T-helper 1 cell (primary cell): ENCODE measurements at places on chromosomes 2 and 18.

DNA sequence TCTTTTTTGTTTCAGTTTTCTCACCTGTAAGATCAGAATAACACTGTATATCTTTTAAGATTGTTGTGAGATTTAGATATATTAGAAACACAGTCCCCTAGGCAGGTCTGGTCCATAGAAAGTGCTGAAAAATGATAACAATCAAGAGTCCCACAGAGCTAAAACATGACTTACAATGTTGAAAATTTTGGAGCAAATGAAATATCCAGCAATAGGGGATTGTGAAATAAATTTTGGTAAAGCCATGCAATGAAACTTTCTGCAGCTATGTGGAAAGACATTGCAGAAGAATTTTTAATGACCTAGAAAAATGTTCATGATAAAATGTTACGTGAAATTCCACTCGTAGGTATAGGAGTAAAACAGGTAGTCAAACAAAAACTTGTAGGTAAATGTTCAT is 127.6 kb upstream of the SERPINE2 start:
- DNase-seq, result no peak

DNA sequence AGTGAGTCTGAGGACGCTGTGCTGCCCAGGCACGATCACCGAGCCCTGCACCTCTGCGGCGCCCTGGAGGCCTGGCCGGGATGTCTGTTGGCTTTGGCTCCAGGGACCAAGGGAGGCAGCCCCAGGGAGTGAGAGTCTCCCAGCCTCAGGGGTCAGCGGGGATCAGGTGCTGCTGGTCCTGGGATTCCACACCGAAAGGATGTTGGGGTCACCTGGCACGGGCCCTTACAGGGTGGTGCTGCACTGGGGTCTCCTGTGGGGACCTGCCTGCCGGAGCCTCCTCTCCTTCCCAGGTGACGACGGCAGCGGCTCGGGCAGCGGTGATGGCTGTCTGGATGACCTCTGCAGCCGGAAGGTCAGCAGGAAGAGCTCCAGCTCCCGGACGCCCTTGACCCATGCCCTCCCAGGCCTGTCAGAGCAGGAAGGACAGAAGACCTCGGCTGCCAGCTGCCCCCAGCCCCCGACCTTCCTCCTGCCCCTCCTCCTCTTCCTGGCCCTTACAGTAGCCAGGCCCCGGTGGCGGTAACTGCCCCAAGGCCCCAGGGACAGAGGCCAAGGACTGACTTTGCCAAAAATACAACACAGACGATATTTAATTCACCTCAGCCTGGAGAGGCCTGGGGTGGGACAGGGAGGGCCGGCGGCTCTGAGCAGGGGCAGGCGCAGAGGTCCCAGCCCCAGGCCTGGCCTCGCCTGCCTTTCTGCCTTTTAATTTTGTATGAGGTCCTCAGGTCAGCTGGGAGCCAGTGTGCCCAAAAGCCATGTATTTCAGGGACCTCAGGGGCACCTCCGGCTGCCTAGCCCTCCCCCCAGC is 30.5 kb downstream of the GPC1 start:
- DNase-seq, result no peak

DNA sequence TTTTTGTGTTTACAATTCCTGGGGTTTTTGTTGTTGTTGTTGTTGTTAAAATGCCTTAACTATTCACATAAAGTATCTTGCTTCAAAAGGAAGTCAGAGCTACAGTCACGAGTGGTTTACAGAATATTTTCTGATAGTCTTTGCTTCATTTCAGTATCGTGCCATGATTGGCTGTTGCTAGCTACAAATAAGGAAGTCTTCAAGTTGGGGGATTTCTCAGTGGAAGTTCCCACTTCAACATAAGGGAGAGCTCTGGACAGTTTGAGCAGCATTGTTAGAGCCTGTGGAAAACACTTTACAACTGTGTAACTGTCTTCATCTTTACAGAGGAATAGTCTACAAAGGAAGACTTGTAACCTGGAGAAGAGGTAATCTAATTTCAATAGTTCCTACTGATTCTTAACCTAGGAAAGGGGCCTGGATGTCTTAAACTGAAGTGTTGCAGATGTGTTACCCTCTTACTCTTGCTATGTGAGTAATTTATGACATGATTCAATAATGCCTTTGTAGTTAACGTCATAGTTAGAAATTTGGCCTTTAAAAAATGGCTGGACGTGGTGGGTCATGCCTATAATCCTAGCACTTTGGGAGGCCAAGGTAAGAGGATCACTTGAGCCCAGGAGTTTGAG is 23.4 kb upstream of the TANK start:
- peak; percentile 45 for DNase-seq

DNA sequence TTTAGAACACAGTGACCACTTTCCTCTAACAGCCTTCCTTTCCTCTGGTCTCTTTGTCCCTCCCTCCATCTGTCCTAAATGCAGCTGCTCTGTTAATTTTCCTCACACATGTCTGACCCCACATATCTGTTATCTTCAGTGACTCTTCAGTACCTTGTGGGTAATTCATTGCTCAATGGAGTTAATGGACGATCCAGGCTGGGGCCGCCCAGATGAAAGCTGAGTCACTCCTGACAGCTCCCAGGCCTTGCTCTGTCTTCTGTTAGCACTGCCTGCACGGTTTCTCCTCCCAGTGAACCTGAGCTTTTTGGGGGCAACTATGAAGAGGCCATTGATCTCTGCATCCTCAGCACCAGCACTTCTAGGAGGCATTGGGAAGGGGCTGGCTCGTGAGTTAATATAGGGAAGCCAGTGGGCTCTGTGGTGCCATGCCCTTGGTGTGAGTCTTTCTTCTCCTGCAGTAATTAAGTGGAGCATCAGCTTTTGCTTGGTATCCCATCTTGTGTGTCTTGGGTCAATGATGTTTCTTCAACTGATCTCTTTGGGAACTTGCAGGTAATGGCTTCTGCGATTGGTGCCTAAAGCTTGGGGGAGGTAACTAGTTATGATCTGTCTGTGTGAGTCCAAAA is 67.3 kb downstream of the SNORC start:
- DNase-seq, result no peak

GRCh38 chr18:66280470-66280869 is 323.4 kb downstream of the CDH19 start:
- no peak for DNase-seq

GRCh38 chr2:219002395-219003266 is 9.4 kb upstream of the CRYBA2 start:
- DNase-seq, result no peak

- DNase-seq, result no peak
Observed at GRCh38 chr2:142037744-142038143, 93.1 kb downstream of the LRP1B start.

- DNase-seq, result no peak
Observed at GRCh38 chr2:210007895-210008294, 5.5 kb downstream of the RPE start.

DNA sequence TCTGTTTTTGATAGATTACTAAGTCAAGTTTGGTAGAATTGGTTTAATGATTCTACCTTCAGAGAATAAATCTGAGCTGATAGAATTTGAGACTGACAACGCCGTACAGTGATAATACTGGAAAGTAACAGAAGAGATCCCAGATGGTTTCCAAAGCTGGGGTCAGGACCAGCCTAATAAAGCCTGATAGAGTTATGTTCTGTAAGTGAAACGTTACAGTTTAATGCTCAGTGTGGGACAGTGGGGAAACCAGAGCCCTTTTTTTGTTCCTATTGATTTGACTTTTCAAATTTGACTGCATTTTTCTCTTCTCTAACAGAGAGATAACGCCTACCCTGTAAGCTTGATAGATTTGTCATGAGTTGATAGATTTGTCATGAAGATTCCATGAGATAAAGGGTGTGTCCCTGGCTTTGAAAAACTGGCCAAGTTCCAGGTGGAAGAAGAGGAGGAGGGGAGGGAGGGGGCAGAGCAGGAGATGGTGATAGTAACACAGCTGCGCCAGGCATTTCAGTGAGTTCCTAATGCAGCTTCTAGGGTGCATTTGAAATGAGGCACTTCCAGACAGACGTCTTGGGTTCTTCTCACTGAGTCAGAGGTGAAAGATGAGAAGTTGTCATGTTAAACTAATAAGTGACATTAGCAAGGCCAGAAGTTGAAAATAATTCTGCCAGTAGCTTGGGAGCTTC is 65.1 kb downstream of the CERS6 start:
- DNase-seq, result no peak

DNA sequence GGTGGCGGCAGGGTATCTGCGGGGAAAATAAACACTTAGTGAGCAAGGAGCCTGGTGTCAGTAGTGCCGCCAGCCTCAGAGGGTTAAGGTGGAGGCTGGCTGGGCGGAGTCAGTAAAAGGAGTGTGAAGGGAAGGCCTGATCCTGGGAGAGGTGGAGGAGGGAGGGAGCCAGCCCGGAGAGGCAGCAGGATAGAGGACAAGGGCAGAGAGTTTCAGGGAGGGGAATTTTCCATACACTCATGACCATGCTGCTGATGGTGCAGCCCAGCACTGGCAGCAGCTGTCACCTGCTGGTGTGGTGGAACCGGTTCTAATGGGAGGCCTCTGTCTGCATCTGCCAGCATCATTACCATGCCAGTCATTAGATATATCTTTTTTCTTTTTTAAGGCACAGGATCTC is 2.0 kb upstream of the TEX44 start:
- no peak for DNase-seq

DNA sequence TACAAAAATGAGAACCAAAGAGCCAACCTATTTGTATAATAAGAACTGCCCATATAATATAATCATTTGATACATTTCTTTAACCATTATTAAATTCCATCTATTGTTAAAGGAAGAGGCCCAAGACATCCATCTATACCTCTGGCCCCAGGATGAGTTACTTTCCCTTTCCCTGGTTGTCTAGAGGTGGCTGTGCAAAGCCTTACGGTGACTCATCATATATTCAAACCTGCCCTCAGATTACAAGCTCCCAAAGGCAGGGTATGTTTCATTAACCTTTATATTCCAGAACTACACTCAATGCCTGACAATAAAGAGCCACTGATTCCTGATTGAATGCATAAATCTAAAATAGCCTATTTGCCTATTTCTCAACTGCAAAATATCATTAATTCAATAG is 105.8 kb upstream of the PID1 start:
- DNase-seq, result no peak

DNA sequence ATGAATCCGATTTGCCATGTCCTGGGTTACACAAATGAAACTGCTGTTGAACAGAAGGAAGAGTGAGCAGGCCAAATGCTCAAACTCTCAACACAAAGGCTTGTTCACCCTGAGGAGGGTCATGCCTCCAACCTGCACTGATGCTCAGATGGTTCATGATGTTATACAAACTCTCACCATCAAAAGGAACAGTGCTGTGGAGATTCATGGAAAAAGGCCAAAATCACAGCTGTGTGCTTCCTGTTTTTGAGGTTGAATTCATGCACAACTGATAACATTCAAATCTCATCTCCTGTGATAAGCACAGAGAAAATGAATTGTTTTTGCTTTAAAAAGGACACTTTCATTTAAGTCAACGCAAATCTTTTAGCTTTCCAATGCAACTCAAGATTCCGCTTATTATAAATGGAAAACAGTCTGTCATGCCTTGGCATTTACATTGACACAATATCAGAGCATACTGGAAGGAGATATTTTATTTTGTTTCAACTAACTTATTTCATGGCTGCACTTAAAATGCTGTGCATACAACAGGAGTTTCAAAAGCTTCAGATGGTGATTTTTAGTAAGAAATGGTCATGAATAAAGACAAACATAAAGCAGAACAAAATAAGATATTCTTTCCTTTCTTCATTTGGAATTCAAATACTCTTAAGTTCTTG is 22.2 kb upstream of the TTN start:
- no peak for DNase-seq

- no peak for DNase-seq
Observed at GRCh38 chr2:209519906-209520305, 96.1 kb downstream of the MAP2 start.

- DNase-seq, result no peak
Observed at GRCh38 chr2:133253793-133254192, 314.5 kb downstream of the NCKAP5 start.

GRCh38 chr2:236057375-236057774 is 110.8 kb downstream of the GBX2 start:
- no peak for DNase-seq

GRCh38 chr2:109676346-109676902 is 62.3 kb downstream of the SOWAHC start:
- no peak for DNase-seq

GRCh38 chr2:27143285-27143684 is 4.1 kb upstream of the PRR30 start:
- DNase-seq, result no peak

DNA sequence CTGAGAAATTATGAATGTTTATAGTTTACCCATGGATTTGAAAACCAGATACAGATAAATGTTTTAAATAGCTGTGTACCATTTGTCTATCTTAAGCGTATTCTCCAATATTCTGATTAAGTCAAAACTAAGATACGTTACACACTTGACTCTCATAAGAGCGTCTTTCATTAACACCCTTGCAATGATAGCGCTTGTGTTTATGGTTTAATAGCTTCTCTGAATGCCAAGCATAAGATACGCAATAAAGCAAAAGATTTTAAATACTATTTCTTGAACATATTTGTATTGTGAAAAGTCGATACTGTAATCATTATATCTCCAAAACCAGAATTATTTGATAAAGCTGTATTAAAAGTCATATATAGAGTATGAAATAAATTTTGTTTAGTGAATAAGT is 3.0 kb downstream of the CALCRL start:
- DNase-seq, result no peak

DNA sequence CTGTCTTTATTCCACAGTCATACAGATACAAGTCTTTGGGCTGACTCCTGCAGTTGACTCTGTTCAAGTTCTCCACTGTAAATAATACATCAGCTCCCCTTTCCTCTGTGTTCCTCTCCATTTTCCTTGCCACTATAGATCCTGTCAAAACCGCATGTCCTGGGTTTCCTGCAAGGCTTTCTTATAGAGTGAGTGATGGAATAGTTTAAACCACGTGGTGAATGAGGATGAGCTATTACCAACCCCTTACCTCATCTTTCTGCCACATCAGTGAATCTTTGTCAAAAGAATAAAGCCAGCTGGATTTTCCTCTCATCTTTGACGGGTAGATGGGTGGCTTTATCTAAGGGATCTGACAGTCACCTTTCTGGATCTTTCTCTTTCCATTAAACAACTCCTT is 3.9 kb upstream of the GALNT14 start:
- no peak for DNase-seq

DNA sequence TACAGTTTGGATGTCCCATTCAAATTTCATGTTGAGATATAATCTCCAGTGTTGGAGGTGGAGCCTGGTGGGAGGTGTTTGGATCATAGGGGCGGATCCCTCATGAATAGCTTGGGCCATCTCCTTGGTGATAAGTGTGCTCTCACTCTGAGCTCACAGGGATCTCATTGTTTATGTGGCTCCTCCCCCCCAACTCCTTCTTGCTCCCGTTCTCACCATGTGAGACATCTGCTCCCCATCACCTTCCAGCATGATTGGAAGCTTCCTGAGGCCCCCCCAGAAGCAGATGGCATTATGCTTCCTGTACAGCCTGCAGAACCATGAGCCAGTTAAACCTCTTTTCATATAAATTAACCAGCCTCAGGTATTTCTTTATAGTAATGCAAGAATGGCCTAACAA is 3.0 kb upstream of the INPP1 start:
- no peak for DNase-seq

DNA sequence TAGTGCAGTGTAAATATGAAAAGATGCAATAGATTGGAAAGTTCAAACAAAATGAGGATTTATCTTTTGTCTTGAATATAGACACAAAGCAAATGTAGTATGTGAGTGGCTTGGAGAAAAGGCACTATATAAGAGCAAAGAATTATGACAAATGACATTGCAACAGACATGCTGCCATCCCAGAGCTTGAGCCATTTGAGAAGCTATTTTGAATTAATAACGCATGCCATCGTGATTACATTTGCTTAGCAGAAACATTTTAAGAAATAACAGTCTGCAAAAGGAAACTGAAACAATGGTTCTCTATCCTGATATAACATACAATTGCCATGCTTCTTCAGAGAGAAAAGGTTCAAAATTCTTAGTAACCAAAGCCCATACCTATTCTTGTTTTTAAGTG is 677.1 kb downstream of the ZEB2 start:
- no peak for DNase-seq
